NCI-H2029 (cell line): ENCODE measurements at places on chromosomes 3 and 15.

DNA sequence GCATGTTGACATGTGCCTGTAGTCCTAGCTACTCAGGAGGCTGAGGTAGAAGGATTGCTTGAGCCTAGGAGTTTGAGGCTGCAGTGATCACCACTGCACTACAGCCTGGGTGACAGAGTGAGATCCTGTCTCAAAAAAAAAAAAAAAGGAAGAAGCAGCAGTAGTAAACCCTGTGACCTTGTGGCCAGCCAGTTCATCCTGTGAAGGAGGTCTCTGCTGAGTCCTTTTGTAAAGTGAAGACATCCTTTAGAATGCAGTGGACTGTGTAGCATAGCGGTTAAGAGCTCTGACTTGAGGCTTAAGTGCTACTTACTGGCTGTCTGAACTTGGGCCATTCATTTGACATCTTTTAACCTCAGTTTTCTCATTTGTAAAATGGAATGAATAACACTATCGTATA, 8.3 kb downstream of the EXOSC7 start:
- no peak for DNase-seq

- no peak for DNase-seq
These were observed 142.0 kb upstream of the CBLB start for GRCh38 chr3:106010829-106011228.

- DNase-seq: no peak
These were observed 746.7 kb downstream of the NAALADL2 start for GRCh38 chr3:175605851-175606250.

DNA sequence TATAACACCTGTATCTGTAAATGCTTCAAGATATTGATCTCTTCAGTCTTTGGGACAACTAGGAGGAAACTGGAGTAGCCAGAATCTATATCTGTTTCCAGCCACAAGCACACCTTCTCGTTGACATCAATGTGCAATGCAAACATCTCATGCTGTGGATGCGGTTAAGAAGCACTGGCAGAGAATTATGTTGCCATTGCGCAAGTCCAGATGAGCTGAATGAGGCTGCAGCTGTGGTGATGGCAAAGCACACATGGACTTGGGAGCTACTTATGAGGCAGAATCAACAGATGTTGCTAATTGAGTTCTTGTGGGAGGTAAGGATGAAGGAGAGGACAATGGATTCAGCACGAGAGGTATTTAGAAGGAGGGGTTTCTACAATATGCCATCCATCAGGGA, 90.9 kb downstream of the STRIT1 start:
- DNase-seq: no peak

- DNase-seq: peak; percentile 27
These were observed 262.6 kb downstream of the MECOM start for GRCh38 chr3:169400874-169401273.

DNA sequence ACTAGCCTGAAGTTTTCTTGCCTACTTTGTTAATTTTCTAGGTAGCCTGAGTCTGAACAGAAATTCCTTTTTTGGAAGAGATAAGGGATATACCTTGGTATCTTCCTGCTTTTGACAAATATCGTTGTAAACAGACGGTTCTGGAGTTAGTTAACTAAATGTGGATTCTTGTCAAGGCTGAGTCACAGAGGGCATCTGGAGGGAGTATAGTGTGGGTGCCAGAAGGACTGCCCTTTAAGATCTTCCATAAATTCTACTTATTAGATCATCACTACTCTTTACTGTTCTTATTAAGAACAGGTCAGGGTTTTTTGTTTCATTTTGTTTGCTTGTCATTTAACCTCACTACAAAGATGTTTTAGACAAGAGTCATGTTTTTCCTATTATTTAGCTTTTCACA, 125.3 kb upstream of the SKOR1 start:
- DNase-seq: no peak

DNA sequence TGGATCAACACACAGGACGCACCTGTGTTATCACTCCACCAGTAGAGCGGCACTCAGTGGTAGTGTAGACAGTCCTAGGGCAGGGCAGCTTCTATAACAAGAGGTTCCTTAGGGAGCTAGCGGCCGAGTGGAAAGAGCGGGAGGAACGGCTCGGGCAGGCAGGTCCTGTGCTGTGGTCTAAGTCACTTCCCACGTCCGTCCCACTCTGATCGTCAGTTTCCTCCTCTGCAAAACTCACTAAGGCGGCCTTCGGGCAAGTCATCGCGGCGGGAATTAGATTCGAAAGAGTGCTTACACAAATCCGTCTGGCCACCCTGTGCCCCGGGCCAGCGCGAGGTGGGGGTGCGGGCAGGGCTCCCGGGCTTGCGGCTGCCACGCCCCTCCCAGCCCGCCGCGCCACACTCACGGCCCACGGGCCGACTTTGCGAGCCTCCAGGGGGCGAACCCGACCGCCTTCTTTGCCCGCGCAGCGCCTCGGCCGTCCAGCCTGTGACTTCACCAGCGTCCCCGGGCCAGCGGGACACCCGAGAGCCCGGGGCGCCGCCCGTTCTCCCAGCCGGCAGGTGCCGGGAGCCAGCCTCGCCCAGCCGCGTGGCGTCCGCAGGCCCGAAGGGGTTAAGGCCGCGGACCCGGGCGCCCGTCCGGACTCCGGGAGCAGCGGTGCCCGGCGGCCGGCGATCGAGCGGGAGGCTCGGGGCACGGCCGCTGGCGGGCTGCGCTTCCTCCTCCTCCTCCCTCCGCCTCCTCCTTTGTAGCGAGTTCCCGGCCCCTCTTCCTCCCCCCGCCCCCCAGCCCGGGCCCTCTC, 416 bp upstream of the CORO2B start:
- peak; percentile 3 for DNase-seq

GRCh38 chr3:110015231-110015963, 678.1 kb upstream of the DPPA4 start:
- no peak for DNase-seq

- no peak for DNase-seq
These were observed 9.1 kb downstream of the MESP2 start for GRCh38 chr15:89785064-89785773.

DNA sequence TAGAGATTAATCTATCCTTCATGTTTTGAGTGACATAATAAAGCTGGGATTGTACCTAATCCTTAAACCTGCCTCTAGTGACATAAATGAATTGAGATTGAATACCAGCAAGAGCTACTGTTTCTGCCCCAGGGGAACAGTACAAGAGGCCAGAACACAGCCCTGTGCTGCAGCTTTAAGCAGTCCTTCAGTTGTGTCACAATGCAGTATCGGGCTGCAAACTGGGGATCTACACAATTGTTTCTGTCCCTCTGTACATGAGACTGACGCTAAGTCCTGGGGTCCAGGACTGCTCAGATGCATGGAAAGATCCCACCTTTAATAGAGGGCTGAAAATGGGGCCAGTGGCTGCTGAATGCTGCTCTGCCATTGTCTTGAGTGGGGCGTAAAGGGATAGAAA, 87.5 kb downstream of the MINAR1 start:
- DNase-seq: no peak

DNA sequence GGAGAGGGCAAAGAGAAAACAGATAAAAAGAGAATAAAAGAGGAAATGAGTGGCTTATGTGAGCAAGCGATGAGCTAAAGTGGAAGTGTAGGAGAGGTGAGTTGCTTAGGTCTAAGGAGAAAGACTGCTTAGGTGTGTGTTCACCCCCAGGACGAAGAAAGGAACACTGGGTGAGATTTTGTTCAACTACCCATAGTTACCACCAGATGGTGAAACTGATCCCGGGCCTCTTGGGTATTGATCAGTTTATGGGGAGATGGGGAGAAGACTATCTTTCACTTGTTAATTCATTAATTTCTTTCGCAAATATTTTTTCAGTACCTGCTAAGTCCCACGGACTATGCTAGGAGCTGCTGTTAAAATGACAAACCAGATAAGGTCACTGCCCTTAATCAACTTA, 33.9 kb downstream of the GAP43 start:
- DNase-seq: no peak

GRCh38 chr3:171508676-171509075, 48.5 kb upstream of the TNIK start:
- no peak for DNase-seq

- no peak for DNase-seq
These were observed 57.6 kb upstream of the BBX start for GRCh38 chr3:107465064-107465631.

DNA sequence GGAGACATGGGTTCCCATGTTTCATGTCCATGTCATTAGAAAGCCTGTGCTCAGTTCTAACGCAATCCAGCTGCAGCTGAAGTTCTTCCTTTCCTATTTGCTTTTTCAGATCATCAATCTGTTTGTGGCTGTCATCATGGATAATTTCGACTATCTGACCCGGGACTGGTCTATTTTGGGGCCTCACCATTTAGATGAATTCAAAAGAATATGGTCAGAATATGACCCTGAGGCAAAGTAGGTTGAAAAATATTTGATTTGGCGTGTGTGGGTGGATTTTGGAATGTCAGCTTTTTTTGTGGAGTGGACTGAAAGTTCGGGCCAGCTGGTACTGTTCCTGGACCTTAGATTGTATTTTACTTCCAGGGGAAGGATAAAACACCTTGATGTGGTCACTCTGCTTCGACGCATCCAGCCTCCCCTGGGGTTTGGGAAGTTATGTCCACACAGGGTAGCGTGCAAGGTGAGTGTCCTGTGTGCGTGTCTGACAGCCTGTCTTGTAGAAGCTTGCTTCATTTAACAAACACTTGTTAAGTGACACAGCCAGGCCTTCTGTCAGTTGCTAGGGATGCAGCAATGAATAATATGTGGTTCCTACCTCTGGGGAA, 69.6 kb downstream of the CHDH start:
- no peak for DNase-seq

GRCh38 chr15:61689067-61689466, 371.2 kb downstream of the VPS13C start:
- no peak for DNase-seq

DNA sequence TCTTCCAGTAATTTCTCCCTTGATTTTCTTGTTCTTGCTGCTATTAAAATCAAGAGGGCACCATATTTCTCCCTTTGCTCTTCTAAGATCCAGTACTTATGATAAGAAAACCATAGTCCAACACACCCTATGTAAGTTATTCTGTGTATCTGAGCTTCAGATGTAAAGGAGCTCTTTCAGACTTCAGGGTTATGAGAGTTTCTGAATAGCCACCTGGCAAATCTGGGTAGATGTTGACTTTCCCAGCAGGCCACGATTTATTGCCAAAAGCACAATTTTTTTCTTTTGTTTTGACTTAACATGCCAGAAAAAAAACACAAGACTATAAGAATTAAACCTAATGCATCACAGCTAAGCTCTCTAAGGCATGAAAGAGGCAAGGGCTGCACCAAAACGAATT, 1045.0 kb downstream of the FHIT start:
- no peak for DNase-seq

DNA sequence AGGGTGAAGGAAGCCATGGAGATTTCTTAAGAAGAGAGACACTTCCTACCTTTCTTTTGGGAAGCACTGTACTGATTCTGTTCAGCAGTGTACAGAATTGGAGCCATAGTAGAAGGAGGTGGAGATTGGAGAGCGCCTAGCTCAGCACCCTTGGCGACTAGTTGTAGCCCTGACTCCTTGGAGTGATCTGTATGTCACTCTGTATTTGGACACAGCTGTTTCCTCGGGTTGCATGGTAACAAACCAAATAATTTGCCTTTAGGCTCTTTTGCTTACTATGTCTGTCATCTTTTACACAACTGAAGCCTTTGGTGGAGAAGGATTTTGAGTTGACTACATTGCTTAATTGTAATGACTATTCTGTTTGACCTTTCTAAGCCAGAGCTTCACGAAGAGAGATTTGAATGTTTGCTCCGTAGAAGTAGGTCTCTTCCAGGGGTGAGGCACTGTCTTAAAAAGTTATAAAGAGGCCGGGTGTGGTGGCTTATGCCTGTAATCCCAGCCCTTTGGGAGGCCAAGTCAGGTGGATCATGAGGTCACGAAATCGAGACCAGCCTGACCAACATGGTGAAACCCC, 77.1 kb downstream of the AKAP13 start:
- DNase-seq: no peak

DNA sequence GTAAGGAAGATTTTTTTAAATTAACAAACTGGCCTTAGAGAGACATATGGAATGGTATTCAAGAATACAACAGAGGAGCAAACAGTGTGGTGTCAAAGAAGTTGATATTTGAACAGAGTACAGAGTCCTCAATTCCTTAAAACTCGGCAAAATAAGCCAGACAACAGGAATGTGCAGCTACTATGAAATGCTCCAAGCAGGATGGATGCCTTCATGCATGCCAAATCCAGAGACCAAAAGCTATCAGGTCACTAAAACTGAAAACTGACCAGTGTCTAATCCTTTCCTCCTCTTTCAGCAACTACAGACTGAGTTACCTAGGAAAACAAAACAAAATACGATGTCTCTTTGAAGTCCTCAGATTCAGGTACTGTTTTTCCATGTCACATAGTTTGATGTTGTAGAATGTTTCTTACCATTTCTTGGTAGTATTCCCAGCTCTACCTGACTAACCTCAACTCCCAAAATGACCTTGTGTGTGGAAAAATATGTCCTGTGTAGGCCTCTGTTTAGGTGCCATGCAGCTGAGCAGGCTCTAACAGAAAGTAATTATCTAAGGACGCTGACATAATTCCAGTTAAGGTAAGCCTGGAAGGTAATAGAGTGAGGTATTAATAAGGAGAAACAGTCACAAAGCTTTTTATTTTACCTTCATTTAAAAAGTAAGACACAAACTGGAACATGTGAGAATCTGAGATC, 46.9 kb downstream of the TBL1XR1 start:
- no peak for DNase-seq

DNA sequence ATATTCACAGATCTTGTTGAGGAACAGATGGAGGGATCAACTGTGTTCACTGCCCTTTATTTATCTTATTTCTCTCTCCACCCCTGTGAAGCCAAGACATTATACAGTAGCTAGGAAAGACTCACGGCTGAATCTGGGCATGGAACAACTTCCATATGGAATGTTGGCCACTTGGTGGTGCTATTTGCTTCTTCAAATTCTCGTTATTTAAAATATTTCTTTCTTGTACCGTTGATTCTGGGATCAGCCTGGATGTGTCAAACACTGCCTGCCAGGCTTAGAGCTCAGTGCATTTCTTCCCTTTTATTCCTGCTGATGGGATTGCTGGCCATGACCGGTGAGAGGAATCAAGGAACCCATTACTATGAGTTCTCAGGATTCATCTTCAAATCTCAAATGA, 17.5 kb upstream of the GASK1A start:
- peak; percentile 42 for DNase-seq

- no peak for DNase-seq
These were observed 44.0 kb upstream of the ETV5 start for GRCh38 chr3:186152889-186153292.

GRCh38 chr3:13574083-13574797, 25.3 kb downstream of the FBLN2 start:
- DNase-seq: no peak

GRCh38 chr3:126515066-126515706, 2.4 kb downstream of the UROC1 start:
- no peak for DNase-seq

DNA sequence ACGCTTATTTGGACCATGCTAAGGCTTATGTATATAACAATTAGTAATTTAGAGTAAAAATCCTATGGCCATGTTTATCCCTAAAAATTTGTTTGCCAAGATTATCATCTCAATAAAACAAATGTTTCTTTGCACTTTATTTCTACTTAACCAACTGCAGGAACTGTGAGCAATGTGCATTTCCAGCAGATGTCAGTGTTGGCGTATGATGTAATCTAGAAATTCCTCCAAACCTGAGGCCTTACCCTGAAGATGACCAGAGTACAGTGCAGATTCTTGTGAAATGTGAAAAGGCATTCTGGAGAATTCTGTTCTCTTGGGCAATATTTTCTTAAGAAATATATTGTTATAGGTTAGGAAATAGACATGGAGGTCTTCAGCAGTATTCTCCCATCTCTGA, 205.9 kb downstream of the MBNL1 start:
- no peak for DNase-seq
